ENCODE measurements at places on chromosomes 4 and X.
A peak's percentile ranks its signal among the peaks of the same experiment; 100 is the strongest.

- peak; percentile 3 for DNase-seq
These were observed at the start of gene HTATSF1 for GRCh38 chrX:136497556-136498052. Gene HTATSF1, plus strand, starts transcription at chrX:136497592. Its CDS starts 93 bp downstream, at chrX:136497685.

- DNase-seq, result no peak
These were observed 47.6 kb upstream of the NKAP start for GRCh38 chrX:119991005-119991787.

- no peak for DNase-seq
These were observed 299.1 kb upstream of the TBX22 start for GRCh38 chrX:79715448-79715847.

GRCh38 chr4:41057467-41057866, 156.9 kb downstream of the APBB2 start:
- no peak for DNase-seq

GRCh38 chrX:109190542-109190941, 291.3 kb downstream of the GUCY2F start:
- no peak for DNase-seq

All from endothelial cell (in vitro differentiated cells).